ENCODE measurements at places on chromosomes 13 and 19.

DNA sequence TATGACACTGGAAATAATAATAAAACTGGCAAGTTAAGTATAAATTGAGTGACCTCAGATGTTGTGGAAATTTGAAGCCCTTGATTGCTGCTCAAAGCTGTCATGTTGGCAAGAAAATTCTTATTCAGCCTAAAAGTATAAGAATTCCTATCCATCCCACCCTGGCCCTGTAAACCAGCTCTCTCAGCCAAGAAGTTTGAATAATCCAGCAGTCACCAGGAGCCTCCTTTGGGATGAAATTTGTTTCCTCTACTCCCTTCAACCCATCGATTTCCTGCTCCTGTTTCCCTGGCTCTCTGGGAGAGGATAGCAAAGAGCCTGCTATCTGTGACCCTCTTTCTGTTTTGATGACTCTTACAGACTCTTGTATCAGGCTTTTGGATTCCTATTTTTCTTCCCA, 169.3 kb downstream of the LHFPL6 start:
- no peak for DNase-seq

DNA sequence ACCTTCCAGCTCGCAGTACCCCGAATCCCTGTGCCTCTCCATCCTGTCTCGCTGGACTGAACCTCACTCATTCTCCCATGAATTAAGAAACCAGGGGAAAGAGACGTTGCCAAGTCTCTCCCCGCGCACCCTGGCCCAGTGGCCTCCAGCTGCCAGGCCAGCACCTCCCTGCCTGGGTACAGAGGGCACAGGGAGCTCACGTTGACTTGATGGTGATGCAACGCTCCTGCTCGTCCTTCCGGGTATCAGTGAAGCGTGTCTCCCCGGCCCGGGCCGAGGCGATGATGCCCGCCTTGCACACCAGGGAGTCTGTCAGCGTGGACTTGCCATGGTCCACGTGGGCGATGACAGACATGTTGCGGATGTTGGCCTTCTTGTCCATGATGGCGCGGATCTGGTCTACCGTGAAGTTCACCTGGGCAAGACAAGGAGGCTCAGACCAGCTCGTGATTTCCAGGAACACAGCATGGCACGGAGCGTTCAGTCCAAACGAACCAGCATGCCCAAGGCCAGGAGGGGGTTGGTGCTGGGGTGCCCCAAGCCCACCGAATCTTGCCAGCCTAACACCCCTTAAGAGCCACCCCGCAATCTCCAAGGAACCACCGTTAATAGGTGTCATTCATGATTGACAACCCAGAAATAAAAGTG, 1.2 kb downstream of the EEF2 start:
- peak; percentile 15 for DNase-seq

GRCh38 chr19:35642798-35643254, 1.3 kb downstream of the ETV2 start:
- DNase-seq: no peak

- no peak for DNase-seq
Measured at GRCh38 chr13:94660695-94661326, 51.5 kb downstream of the SOX21 start.

GRCh38 chr13:112605531-112605990, 17.6 kb upstream of the TUBGCP3 start:
- no peak for DNase-seq

DNA sequence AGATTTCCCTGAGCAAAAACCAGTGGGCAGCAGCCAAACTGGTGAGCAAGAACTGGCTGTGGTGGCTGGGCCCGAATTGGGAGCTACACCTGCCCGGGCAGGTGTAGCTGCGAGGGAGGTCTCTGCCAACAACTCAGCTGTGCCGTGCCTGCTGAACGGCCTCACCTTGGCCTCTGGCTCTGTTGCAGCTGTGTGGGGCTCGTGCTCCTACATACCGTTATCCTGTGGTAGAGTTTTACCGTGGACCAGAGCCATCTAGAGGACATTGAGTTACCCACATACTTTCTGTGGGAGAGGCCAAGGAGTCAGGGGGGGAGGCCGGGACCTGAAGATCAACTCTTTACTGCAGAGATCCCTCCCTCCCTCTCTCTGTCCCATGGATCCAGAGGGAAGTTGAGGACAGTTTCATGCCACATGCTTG, 113.2 kb downstream of the TM9SF2 start:
- DNase-seq: no peak

DNA sequence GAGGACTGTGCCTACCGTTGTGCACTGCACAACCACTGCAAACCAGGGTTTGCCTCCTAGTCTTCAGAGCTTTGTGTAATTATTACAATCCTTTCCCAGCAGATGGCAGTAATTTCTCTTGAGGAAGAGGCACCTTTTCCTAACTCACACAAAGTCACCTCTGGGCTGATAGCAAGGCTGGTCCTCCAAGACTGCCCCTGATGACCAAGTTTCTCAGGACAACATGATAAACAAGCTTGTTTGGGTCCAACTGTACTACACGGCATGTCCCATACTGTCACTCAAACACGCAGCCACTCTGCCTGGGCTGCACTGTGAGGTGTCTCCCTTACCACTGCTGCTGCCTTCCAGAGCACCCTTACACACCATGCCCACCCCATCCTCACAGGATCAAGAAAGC, 39.3 kb downstream of the RFXAP start:
- DNase-seq: no peak

DNA sequence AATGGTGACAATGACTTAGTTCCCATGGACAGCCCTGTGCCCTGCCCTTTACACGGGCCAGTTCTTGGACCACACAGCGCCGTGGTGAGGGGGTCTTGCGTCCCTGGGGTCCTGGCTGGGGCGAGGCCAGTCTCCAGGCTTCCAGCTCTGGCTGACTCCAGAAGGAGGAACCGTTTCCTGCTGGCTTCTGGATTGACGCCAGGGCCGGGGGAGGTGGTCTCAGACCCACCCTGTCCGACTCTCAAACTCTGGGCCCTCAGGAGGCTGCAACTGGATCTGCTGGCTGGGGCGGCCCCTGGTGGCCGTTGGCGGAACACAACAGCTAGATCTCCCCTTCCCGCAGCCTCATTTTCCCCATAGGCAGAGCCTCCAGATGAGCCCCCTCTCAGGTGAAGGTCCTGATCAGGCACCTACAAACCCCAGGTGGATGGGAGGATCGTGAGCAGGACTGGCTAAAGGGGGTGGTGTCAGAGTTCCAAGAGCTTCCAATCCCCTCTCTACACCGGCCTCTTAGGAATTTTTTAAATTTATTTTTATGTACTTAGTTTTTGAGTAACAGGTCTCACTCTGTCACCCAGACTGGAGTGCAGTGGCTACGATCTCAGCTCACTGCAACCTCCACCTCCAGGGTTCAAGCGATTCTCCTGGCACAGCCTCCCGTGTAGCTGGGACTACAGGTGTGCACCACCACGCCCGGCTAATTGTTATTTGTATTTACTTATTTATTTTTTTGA, 8.0 kb downstream of the CCDC194 start:
- DNase-seq: no peak

DNA sequence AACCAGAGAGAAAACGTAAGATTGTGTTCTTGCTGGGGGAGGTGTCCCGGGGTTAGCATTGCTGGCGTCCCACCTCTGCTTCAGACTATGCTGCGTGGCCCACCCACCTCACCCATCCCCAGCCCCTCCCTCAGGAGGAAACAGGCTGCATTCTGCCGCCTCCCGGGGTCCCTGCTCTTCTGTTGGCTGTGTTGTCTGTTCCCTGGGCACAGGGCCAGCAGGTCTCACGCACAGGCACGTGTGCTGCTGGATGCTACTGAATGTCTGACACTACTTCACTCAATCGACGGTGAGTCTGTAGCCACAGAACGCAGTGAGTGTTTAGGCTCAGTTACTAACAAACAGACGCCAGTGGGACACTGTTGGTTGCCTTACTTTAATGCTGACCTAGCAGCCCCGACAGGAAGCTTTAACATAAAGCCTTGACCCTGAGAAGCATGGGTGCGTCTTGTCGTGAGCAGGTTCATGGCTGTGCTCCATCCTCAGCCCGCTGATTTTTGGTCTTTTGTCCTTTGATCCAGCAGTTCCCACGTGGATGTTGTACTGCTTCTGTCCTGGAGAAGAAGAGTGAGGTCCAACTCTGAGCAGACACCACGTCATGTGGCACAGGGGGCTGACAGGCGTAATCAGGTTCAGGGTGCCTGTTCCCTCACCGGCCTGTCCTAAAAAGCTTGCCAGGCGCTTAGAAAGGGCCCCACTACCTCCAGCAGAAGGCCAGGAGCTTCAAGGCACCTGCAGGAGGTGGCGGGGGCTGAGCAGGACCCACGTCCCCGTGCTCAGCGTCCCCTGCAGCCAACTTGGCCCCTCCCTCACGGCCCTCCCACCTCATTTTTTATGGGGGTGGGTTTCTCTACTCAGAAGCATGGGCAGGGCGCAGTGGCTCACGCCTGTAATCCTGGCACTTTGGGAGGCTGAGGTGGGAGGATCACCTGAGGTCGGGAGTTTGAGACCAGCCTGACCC, 26.0 kb downstream of the NAXD start:
- DNase-seq: no peak

- DNase-seq: no peak
Measured at GRCh38 chr13:60431108-60431700, 34.2 kb downstream of the TDRD3 start.

DNA sequence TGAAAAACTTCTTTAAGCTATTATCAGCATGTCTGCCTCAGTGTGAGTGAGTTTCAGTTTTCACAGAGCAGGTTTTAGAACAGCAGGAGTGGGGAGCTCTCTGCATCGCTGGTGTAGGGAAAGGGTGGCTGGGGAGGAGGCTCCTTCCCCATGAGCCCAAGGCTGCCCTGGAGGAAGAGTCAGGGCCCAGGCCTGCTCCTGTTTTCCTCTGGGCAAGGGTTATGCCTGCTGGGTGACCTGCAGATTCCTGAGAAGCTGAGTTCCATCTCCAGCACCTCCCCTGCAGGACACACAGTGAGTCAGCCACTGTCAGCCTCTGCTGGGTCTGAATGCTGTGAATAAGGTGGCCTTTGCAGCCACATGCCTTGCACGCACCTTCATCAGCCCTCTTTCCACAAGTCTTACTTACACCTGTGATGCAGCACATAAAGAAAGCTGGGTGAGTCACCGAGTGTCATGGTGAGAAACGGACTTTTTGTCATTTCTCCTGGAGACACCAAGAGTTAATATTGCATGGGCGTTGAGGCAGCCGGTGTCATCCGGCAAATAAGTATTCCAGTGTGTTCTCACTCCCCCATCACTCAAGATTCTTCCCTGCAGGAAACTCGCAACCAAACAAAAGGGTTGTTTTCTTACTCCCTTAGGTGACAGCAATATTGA, 186.4 kb upstream of the KL start:
- DNase-seq: no peak

DNA sequence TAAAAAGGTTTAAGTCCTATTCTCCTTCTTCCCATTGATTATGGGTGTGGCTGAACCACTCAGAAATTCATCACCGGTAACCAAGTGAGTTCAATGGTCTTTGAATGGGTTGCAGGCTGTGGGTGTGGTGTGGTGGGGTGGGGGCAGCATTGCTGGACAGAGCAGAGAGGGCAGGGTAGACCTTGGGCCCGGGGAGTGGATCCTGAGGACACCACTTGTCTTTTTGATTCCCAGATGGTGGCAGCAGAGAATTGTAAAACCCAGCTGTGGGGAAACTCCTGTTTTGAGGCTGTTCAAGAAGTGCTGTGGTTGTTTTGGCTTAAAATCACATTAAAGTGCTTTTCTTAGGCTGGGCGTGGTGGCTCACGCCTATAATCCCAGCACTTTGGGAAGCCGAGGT, 45.8 kb upstream of the RGCC start:
- no peak for DNase-seq

GRCh38 chr13:114009590-114010400, 35.9 kb upstream of the C13orf46 start:
- DNase-seq: no peak

DNA sequence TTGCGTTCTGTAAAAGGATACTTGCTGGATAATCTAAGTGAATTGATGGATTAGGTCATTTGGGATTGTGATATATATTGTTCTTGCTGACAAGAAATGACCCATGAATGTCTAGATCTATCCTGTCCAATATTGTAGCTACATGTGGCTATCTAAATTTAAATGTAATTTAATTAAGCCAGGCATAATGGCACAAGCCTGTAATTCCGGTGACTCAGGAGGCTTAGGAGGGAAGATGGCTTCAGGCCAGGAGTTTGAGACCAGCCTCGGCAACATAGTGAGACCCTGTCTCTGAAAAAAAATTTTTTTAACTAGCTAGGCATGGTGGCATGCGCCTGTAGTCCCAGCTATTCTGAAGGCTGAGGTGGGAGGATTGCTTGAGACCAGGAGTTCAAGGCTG, 39.3 kb upstream of the AKAP11 start:
- no peak for DNase-seq

DNA sequence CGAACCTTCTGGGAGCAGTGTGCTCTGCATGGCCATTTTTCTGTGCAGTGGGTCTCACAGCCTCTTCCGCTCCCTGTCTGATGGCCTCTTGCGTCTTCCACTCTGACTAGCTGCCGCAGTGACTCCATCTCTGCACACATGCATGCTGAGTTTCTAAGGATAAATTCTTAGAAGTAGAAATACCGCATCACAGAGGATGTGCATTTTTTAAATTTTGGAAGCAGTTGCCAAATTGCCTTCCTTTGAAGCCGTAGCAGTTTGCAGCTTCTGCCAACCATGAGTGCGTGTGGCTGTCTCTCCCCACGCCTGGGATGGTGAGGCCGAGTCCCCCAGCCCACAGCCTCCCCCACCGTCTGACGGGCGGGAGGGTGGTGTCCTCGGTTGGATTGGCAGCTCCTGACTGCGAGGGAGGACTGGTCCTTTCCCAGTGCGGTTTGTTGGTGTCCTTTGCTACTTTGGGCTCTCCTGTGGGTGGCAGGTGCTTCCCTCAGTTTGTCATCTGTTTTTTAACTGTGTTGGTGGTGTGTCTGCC, 9.8 kb downstream of the FZR1 start:
- no peak for DNase-seq

DNA sequence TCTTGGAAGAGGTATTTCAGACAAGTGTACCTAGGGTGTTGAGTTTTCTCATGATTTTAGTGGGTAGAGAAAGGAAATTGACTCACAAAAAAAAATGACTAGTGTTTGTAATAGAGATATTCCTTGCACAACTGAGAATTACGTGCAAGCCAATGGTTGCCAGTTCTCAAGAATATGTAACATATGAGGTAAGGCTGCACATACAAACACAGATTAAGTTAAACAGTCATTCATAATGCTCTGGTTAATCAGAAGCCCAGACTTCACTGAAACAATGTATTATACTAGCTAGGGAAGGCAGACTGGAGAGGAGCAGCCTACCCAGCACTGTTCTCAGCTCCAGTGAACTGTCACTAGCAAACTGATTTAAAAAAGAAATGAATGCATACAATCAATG, 418.3 kb downstream of the DIAPH3 start:
- DNase-seq: no peak
